ENCODE measurements at places on chromosomes 11 and 22.

DNA sequence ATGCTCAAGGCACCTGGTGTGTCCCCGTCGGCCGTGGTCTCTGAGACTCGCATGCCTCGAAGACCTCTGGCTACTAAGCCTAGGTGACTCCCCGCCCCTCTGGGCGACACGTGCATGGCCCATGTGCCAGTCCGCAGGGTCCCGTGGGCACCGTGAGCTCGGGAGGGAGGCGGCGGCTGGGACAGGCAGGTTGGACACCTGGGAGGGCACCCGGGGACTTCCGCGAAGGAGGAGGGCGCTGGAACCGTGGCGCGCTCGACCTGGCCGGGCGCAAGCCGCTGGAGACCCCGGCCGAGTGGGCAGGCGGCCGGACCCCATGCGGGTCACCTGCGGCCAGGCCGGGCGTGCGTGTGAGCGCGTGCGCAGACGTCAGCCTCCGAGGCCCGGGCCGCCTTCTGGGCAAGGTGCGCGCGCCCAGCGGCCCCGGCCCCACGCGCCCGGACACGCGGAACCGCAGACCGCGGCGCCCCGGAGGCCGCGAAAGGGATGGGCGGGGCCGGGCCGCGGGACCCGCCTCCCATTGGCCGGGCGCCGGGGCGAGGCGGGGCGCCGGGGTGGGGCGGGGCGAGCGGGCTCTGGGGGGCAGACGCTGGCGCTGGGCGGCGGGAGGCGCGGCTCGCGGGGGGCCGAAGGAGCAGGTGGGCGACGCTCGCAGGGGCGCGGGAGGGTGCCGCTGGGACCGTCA lies 579 bp upstream of the RASD2 start:
- DNase-seq = no peak

DNA sequence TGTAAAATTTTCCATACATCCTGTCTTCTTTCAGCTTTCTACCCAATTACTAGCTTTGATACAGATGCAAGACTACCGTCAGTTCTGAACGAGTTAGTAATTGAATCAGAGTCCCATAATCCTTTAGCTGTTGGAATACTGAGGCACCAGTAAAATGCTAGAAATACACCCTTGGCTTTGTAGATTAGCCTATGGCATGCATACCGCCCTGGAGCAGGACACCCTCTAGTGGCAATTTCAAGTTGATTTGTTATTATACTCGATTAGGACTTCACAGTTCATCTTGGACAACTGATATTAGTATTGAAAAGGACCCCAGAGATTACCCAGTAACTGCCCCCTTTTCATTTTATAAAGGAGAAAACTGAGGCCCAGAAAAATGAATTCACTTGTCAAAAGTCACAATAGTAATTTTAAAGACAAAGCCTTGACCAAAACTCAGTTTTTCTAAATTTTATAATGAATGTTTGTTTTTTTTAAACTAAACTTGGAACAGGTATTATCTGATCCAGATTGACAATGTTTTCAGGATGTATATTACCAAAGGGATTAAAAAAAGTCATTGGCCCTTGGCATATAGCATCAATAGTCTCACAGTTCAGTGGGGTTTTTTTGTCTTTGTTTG lies 72.6 kb downstream of the HIPK3 start:
- DNase-seq = peak; percentile 45

DNA sequence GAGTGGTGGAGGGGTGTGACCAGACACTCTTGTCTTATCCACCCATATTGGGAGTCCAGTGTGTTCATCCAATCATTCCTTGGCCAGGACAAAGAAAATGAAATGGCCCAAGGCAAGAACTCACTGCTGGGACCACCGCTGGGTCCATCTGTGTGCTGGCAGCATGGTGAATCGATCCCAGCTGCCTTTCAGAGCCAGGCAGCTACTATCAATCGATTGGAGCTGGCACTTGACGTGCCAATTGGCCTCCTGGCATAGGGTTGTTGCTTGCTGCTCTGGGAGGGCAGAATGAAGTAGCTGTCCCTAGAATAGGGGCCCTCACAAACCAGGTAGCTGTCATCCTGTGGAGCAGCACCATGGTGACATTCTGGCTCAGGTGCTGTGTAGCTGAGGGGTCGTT lies 1.4 kb upstream of the ARVCF start:
- DNase-seq = no peak

DNA sequence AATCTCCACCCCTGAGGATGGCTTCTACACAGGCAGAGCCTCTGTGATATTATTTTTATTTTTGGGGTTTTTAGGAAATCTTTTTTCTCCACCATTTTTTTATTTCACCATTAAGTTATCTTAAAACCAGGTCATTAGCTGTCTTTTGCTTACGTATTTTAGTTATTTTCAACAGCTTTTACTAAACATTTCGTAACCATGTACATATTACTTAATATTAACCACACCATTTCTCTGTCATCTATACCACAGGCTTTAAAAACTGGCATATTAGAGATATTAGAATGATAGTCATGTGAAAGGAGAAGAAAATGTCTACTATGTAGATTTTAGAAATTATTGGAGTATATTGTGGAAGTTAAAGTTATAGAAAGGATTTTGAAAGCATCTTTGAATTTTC lies 37.4 kb downstream of the YAP1 start:
- no peak for DNase-seq

DNA sequence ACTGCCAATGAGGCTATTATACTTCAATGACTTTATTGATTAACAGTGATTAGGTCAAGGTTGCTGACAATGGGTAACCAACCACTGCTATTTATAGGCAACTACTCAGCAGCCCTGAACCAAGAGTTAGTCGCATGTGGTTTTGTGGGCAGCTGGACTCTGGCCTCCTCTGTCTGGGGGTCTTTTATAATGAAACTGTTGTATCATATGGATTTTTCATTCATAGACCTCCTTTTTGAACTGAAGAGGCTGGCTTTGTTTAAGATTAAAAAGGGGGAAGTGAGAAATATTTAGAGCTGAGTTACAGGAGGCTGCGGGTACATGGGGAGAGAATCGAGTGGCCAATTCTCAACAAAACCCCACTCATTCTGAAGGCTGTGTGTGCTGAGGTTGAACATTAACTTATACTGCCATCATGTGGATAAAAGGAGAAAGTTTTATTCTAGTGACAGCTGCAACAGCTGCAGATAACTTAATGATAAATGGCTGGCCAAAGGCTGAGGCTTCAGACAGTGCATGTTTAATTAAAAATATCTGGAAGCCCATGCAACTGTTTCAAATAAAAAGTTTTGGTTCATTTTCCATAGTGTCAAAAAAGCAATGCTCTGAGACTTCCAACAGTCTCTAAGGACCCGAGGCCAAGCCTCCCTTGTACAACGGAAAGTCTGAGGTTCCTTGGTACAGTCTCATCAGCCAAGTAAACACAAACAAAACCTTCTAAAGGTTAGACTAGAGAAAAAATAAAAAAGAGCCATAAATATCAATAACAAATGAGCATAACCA lies 682.6 kb downstream of the KCNA4 start:
- peak; percentile 58 for DNase-seq

DNA sequence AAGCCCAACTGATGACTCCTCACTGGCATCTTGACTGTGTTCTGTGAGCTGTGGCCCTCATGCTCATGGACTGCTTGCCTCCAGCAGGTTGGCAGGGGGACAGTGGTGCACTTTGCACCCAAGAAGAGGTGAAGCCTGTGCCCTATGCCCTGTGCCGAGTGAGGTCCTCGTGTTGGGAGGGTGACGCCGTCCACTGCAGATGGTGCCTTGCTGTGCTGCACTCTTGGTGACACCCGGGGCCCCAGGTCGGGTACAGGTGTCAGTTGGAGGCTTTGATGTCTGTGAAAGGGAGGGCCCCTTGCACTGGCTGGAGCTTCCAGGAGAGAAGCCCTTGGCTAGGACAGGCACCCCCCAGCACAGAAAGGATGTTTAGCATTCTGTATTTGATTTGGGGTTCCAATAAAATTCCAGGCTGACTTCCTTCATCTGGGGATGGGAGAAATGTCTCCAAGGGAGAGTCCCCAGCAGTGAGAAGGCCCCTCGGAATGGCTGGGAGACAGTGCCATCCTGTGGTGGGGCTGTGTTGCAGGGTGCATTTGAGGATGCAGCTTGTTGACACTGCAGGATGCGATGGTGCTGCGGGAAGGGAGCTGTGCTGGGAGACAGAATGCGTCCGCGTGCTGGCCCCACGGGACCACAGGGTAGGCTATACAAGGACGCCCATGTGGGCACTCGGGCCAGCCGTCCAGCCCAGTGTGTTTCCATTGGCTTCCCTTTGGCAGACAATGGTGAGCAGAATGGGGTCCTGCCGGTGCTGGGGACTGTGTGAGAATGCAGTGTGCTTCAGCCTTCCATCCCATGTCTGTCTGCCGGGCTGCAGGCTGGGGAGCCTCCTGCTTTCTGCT lies 2.5 kb upstream of the ZDHHC8 start:
- DNase-seq = no peak

- no peak for DNase-seq
Observed at GRCh38 chr11:46917762-46918082, 628 bp downstream of the LRP4 start.

- no peak for DNase-seq
Observed at GRCh38 chr11:403021-403760, 9.2 kb downstream of the PKP3 start.

DNA sequence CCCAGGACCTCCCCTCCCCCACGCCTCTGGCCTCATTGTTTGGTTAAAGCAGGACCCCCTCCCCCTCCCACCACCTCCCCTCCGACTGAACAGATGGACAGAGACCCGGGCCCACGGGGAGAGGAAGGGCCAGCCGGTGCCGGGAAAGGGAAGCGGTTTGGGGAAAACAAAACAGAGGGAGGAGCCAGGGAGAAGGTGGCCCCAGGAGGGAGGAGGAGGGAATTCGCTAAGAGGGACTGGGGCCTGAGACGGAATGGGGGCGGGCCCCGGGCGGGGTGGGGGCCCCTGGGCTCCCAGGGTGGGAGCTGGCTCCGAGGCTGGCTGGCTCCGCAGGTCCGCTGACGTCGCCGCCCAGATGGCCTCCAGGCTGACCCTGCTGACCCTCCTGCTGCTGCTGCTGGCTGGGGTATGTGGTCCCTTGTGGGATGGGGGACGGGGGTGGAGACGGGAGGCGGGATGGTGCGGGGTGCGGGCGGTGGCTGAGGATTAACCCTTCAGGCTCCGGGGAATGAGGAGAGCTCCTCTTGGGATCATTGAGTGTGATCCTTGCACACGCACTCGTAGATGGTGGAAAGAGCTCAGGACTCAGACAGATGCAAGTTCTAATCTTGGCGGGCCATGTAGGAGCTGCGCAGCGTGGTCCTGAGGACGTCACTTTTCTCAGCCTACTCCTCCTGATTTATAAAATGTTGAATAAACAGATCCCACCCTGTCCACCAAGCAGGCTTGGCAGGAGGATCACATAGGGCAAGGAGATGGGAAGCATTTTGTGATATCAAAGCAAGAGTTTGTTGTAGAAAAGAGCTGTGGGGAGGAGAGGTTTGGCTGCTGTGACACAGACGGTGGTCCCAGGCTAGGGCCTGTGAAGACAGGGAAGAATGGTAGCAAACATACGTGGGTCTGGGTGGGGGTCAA lies 688 bp downstream of the SERPING1 start:
- no peak for DNase-seq

DNA sequence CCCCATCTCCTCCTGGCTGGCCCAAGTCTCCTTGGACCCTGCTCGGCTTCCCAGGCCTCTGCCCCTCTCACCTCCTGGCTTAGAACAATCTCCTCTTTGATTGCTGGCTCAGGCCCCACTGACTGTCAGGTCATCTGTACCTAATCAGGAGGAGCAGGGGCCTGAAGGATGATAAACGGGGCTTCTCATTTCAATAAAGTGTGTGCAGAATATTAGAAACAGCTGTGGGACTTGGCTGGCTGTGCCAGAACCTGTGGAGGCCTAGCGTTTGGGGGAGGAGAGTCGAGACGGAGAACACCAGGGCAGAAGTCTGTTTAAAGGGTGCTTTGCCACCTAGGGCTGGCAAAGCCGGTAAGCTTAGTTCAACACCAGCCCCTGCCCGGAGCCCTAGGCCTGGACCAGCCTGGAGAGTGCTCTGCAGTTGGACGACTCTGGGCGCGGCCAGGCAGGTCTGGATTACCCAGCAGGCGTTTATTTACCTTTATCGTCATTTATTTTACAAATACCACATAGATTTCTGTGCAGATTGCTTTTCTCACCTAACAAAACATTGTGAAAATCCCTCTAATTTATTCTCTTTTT lies 10.1 kb upstream of the VSIG10L2 start:
- DNase-seq = no peak

- DNase-seq = no peak
Observed at GRCh38 chr11:76579056-76579751, 91.3 kb downstream of the LRRC32 start.

DNA sequence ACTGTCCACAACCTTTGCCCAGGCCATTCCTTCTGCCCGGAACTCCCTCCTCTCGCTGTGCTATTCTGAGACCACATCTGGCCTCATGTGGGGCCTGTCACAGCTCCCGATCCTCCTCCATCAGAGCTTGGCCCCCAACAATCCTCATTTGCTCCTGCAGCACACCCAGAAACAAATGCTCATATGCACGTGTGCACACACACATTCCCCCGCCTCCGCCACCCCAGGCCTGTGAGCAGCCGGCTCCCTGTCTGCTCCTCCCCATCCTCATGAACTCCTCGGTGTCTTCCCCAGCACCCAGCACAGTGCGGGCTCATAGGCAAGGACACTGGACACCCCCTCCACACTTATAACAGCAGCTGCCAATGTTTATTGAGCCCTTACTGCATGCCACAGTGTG lies 29.7 kb upstream of the PICK1 start:
- no peak for DNase-seq

- no peak for DNase-seq
Observed at GRCh38 chr22:35314161-35314942, 14.7 kb downstream of the TOM1 start.

- no peak for DNase-seq
Observed at GRCh38 chr11:95522874-95523273, 266.7 kb downstream of the FAM76B start.

GRCh38 chr11:12483604-12484003 lies 106.2 kb downstream of the PARVA start:
- no peak for DNase-seq

DNA sequence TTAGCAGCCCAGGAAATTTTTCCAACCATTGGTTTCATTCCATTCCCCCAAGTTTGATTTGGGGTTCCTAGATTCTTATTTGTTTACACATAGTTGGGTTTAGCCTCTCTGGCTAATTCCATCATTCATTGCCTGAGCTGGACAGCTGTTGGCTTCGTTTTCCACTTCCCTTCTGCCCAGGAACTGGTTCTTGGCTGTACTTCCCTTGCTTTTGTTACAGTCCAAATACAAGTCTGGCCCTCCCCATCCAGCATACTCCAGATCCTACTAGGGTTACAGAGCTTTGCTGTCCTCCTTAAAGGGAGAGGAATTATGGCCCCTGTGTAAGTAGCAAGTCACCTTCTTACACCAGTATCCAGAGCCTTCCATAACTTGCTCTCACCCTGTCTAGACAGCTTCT lies 356.3 kb downstream of the FAT3 start:
- DNase-seq = no peak

DNA sequence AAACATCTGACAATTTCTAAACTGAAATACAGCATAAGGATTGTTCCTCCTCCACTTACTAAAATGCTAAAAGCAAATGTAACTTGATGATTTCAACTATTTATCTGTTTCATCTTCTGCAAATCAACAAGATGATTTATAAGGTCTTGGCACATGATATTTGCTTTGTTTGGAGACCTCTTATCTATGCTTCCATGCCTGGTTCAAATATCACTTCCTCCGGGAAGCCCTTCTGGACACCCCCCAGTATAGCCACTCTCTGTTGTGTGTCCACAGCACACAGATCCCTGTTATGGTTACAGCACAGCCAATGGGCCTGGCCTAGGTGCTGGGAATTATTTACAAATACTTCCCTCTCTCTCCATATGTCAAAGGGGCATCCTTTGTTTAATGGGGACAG lies 114.8 kb downstream of the C11orf58 start:
- no peak for DNase-seq

- no peak for DNase-seq
Observed at GRCh38 chr22:37122598-37123180, 13.2 kb upstream of the TMPRSS6 start.

- DNase-seq = no peak
Observed at GRCh38 chr11:74815966-74816365, 67.3 kb downstream of the RNF169 start.
